Osteocyte (in vitro differentiated cells): ENCODE measurements at places on chromosomes 2 and 18. TPM values are rescaled to one million over a fixed set of nuclear protein-coding genes. Genes with fewer than 3 reads are reported as not detected.

The ABCB11 gene
- not detected in 2 replicates for total RNA-seq

The POTEC gene
- not detected in 2 replicates for total RNA-seq

The MYO7B gene
- not detected in 2 replicates for total RNA-seq

The KIAA2012 gene
- not detected in 2 replicates for total RNA-seq

The ADD2 gene
- not detected in 2 replicates for total RNA-seq

The POTEI gene
- total RNA-seq: 0.05 TPM in 1 of 2 replicates, not detected in the other

The ADGRF3 gene
- 0.24 and 0.56 TPM in 2 replicates for total RNA-seq

The ZNF892 gene
- 7.0 and 7.6 TPM in 2 replicates for total RNA-seq

The CRYBA2 gene
- not detected in 2 replicates for total RNA-seq

The SDC1 gene
- 11.1 and 11.6 TPM in 2 replicates for total RNA-seq

The TTLL4 gene
- total RNA-seq: 23.7 and 28.6 TPM in 2 replicates

The PRSS56 gene
- total RNA-seq: not detected in 2 replicates

The RAB6C gene
- total RNA-seq: not detected in 2 replicates

The GRHL1 gene
- 0.32 and 0.81 TPM in 2 replicates for total RNA-seq

The IL36A gene
- not detected in 2 replicates for total RNA-seq

The DPP4 gene
- total RNA-seq: not detected in 2 replicates

- DNase-seq: no peak
Observed at GRCh38 chr18:23433360-23433759, 19.7 kb upstream of the RIOK3 start.

DNA sequence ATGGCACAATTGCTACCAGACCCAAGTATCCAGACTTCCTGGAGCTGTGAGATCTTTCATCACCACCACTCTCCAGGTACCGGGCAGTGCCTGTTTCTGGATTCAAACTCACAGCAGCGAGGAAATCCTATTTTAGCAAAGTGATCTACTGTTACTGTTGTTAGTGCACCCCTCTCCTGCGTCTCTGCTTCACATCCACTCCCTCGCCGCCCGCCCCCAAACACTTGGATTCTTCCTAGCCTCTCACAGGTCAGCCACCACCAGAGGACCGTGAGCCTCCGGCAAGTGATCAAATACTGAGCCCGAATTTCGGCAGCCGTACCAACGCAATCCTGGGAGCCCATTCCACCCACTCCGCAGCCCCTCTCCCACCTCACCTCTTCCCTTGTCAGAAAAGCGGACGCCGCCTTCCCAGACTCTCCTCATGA is 519 bp downstream of the METTL4 start:
- peak; percentile 89 for DNase-seq

- DNase-seq: no peak
Observed at GRCh38 chr18:26325771-26326170, 99.5 kb downstream of the TAF4B start.

DNA sequence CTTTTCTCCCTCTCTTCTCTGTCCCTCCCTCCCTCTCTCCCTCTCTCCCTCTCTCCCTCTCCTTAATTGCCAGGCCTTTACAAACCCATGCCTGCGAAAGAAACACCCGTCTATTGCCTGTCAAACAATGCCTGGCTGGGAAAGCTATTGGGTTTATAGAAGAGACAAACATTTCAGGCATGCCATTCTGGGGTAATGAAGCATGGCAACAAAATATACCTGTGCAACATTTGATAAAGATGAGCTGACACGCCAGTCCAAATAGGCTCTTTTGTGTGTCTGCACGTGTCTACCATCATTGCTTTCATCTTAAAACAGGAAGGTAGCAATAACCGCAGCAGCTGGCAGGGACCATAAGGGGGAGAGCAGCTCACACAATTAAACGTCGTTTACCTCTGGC is 282.1 kb downstream of the ZNF516 start:
- no peak for DNase-seq

DNA sequence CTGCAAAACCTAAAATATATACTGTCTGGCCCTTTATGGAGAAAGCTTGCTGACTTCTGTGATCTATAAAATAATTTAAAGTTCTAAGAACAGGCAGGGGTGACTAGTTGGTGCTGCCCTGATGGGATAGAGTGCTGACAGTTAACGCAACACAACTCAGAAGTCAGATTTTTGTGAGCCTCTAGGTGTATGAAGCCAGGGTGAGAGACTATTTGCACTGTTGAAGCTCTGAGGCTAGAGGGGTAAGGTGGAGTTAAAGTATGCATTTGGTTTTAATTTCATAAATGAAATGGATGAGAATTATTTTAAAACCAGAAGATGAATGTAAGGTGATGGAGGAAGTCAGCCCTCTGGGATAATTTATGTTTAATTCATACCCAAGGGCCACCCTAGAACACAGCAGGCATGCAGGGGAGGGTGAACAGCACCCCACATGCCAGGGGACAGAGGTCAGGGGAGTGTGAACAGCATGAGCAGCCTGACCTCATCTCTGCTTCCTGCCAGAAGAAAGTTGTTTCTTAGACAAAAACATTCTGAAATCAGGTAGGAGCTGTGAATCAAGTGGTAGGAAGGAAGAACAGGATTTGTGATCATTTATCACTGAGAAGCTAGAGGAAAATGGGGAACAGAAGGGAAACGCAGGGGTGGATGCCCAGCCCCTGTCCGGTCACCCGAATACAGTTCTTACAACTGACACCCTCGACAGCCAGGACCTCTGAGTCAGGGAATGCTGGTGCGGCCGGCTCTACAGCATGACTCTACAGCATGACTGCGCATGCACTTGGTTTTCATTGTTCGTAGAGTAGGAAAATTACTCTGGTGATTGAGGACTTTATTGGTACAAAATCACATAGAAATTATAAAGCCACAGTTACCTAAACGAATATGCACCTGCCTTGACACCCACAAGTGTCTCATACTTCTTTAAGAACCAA is 93.1 kb downstream of the MBP start:
- no peak for DNase-seq

DNA sequence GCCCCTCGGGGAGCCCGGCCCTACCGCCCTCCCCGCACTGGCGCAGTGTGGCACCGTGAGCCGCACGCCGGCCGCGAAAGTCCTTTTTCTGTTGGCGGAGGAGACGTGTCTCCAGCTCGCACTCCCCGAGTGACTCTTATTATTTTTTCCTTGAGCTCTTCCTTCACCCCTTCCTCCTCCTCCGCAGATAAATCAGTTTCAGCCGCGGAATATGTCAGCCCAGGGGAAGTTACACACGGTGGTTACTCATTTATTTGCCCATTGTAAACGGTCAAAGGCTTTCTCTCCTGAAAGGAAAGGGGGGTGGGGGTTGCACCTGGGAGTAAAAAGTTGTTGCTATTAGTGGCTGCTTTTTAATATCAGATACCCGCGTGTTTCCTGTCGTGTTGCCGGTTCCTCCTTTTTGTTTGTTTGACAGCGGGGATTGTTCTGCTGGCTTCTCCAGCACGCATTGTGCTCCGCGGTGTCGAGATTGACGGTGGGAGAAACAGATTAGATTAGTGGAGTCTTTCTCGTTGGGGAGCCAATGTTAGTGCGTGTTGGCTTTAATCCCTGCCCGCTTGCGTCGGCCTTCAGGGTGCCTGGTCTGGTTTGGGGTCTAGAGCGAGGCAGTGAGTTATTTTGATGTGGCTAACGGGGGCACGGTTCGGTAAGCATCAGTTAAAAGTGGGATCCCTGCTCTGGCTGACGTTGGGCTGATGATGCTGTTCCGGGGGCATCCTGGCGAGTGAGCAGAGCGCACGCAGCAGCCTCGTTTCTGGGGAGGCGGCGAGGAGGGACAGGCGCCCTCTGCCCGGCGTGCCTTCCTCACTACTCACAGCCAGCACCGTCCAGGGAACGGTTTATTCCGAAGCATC is 1.6 kb downstream of the CRIM1 start:
- no peak for DNase-seq

GRCh38 chr2:164824872-164825271 is 16.8 kb downstream of the COBLL1 start:
- no peak for DNase-seq

DNA sequence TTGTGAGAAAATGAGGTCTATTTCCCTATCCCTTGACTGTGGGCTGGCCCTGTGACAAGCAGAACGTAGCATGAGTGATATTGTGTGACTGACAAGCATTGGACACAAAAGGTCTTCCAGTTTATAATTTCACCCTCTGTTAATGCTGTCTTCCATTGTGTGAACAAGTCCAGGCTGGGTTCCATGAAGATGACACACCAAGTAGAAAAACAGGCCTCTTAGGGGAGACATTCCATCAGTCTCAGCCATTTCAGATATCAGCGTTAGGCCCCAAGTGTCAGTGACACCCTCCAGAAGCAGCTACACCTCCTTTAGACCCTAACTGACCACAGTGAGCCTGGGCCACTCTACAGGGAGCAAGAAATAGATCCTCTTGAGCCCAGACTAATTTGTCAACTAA is 511.3 kb downstream of the FBXO15 start:
- DNase-seq: no peak

DNA sequence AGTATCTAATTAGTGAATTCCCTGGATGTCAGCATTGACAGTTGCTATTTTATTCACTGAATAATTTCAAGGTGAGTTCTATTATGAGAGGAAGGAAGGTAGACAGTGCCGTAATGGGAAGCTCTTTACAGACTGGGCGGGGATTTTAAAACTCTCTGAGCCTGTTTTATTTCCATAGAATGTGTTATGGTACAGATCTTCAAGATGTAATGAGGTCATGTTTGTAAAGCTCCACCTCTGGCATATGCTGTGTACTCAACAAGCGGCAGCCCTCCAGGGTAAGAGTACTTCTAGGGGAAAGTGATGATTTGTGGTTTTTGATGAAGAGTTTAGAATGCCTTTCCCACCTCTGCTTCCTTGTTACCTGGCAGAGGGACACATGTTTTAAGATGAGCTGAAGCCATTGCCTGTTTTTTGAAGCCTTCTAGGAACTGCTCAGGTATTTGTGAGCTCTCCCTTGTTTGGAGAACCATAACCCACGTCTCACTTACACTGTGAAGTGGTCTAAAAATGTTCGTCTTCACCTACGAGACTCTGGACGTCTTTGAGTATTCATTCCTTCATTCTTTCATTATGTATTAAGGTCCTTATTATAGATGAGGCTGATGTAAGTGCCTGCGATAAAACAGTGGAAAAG is 251.2 kb downstream of the PTGR3 start:
- no peak for DNase-seq

DNA sequence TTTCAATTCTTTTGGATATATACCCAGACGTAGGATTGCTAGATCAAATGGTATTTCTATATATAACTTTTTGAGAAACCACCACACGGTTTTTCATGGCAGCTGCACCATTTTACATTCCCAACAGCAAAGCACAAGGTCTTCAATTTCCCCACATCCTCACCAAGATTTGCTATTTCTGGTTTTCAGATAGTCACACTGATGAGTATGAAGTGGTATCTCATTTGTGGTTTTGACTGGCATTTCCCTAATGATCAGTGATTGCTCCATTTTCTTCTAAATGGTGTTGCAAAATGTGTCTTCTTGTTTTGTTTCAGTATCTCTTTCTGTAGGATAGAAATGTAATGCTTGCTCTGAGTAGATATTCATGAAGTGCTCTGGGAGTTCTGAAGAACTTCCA is 52.0 kb downstream of the ANKRD44 start:
- DNase-seq: no peak

GRCh38 chr2:204687776-204688175 is 142.5 kb downstream of the PARD3B start:
- DNase-seq: no peak

GRCh38 chr2:63287956-63288355 is 237.3 kb downstream of the OTX1 start:
- no peak for DNase-seq

- DNase-seq: no peak
Observed at GRCh38 chr2:124450481-124450880, 425.4 kb downstream of the CNTNAP5 start.

DNA sequence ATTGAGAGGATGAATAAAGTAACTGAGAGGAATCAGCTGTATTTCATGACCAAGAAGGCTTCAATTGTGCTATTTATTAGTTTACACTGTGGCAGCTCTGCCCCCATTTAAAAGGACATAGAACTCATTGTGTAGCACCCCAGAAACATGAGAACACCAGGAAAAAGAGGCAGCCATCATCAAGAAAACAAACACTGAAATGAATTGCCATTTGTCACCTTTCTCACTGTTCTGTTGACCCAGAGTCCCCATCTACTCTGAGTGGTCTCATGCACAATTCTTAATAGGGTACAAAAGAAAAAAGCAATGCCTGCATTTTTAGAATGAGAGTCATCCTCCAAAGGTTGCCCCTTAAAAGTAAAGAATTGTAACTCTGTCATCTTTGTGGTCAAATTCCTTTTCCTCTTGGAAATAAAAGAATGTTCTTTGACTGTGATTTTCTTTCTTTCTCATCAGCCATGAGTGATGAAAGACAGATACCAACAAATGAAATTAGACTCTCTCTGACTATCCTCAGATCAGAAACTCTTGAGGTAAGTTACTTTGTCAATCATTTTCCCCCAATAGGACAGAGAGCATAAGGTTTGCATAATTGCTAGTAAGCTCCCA is 1941.9 kb upstream of the PIK3C3 start:
- DNase-seq: no peak

DNA sequence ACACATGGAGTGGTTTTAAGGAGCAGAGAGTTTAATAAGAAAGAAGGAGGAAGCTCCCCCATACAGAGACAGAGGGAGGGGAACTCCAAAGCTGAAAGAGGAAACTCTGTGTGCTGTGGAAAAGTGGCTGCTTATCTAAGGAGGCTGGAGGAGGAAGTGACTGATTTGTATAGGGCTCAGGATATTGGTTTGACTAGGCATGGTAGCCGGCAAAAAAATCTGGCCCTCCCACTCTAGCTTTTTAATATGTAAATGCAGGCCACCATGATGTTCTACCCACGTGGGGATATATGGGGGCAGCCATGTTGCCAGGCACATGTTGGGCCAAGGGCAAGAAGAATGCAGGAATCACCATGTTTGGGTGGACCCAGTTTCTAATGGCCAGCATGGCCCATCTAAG is 64.3 kb downstream of the HNMT start:
- DNase-seq: no peak

DNA sequence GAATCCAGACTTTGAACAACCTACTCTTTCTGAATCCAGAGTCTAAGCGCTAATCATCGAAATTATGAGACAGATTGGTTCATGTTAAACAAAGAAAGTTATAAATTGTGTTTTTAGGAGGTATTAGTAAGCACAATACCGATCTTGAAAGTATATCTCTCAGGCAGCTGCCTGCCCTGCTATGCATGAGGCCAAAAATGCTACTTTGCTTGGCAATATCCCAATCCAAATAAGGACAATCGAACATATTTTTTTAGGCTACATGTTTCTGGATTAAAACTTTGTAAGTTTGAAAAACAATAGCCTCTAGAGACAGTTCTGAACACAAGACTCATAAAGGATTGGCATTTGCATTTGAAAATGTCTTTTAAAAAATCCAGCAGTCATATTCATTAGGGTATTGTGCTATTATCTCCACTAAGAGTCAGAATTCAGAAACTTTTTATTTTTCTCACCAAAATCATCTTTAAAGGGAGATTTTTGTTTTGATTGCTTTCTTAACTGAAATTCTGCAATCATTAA is 167.1 kb downstream of the PDE1A start:
- DNase-seq: no peak

- no peak for DNase-seq
Observed at GRCh38 chr2:100568989-100569388, 6.2 kb downstream of the PDCL3 start.
